ENCODE measurements at places on chromosomes 12 and 14.

- no peak for DNase-seq
Observed at GRCh38 chr14:64757601-64758000, 53.4 kb downstream of the PLEKHG3 start.

DNA sequence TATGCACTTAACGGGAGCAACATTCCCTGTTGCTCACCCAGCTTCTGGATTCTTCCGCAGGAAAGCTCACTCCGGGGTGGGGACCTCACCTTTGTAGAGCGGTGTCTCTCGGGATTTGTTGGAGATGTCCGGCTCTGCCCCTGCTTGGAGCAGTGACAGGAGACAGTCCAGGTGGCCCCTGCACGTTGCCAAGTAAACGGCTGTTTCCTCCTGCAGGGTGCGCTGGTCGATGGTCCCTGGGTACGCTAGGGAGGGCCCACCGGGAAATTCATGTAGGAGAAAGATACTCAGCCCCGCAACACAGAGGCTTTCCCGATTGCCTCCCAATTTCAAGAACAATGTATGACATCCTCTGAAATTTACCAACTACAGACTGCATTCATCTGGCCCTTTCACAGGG lies 23.1 kb downstream of the ASB2 start:
- DNase-seq, result no peak

DNA sequence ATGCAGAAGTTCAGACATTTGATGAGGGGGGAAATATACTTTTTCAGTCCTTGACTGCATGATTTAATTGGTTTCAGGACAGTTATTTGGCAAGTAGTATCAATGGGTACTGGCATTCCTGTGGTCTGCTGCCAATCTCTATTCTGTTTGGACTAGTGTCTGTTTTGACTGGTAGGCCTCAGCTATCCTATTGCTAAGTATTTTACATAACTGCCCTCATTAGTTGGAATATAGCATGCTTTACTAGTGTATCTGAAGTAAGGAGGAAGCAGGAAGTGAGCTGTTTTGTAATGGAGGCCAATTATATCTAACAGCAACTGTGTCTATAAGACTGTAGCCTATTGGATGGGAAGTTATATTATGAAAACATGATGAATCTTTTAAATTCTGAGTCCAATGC lies 104.3 kb downstream of the FLRT2 start:
- no peak for DNase-seq

DNA sequence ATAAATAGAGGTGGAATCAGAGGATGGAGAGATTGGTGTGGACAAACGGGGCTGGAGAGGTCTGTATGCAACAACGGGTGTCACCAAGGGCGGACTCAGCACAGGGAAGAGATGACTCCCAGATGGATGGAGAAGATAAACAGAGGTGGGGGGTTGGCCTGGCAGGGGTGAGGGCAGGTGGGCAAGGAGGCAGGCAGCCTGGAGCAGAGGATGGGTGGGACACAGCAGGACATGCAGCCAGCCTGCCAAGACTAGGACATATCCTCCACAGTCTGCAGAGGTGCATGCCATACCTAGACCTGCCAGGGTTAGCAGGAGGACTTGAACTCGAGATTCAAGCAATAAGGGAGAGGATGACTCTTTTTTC lies 56.2 kb downstream of the TTC7B start:
- DNase-seq, result peak; percentile 2

- no peak for DNase-seq
Observed at GRCh38 chr14:99134516-99135046, 137.4 kb downstream of the BCL11B start.

GRCh38 chr14:67806246-67806645 lies 10.1 kb downstream of the ZFYVE26 start:
- DNase-seq, result no peak

GRCh38 chr12:100359822-100360221 lies 2.9 kb downstream of the SLC17A8 start:
- DNase-seq, result no peak

GRCh38 chr14:68787092-68787992 lies 5.5 kb downstream of the ZFP36L1 start:
- no peak for DNase-seq

DNA sequence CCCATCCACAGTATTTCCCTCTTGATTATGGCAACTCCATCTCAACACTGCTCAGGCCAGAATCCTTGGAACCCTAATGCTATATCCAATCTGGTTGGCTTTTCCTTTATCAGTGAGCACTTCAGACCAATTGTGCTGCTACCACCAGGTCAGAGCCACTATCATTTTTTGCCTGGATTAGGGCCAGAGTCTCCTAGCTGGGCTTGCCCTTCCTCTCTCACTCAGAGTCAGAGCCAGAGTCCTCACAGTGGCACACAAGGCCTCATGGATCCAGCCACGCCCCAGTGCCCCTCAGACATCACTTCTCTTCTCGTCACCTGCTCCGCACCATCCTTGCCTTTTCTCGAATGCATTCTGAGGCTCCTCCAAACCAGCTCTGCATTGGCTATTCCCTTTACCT lies 211.1 kb downstream of the ANO6 start:
- no peak for DNase-seq

DNA sequence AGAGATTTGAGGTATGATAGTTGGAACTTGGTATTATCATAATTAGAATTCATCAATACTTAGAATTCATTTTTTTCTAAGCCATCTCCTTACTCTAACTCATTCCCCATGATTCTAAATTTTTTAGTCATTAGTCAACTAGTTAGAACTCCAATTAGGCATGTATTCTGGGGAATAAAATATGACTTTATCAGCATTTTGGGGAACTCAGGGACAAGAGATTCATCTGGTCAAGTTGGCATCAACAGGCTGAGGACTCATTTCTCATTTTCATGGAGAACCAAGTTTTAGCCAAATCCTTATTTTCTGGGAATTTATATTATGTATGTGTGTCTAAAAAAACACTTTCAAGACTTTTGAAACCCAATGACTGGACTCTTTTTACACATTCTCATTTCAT lies 29.2 kb downstream of the DIP2B start:
- DNase-seq, result no peak
